ENCODE measurements at places on chromosomes 3 and 15. TPM values are rescaled to one million over a fixed set of nuclear protein-coding genes. Genes with fewer than 3 reads are reported as not detected.

RBP2 gene
- total RNA-seq = not detected

CAMK1 gene
- 34.3 TPM for total RNA-seq

TRIM42 gene
- total RNA-seq = not detected

DLEC1 gene
- 0.09 TPM for total RNA-seq

CFAP100 gene
- total RNA-seq = not detected

CMTM7 gene
- total RNA-seq = 3.4 TPM

ROBO1 gene
- 98.5 TPM for total RNA-seq

STXBP5L gene
- under 0.01 TPM for total RNA-seq

Data from smooth muscle cell of bladder (primary cell).